ENCODE measurements at places on chromosomes 7 and 10. TPM values are rescaled to one million over a fixed set of nuclear protein-coding genes. Genes with fewer than 3 reads are reported as not detected.

DNA sequence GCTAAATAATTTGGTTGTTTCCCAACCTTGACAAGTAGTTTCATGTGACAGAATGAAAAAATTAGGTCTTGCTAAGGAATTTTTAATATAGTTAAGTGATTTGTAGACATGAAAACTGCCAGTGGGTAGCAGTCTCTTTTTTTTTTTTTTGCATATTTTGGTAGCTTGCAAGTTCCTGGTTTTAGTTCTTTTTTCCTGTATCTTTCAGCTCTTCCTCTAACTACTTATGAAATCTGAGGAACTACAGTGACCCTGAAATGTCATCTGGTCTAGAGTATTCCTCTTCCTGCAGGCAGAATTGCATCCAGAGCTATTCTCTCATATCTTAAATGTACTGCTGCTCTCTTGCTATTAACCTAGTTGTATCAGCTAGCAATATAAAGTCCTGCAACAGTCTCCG, 160.4 kb downstream of the HDAC9 start:
- DNase-seq, result no peak
- H3K27ac ChIP-seq, result no peak overlapping the region
- no peak overlapping the region for H3K4me3 ChIP-seq
- H3K27me3 ChIP-seq, result no peaks in the 10 kb centered on the region
- no peaks in the 10 kb centered on the region for H3K4me1 ChIP-seq

DNA sequence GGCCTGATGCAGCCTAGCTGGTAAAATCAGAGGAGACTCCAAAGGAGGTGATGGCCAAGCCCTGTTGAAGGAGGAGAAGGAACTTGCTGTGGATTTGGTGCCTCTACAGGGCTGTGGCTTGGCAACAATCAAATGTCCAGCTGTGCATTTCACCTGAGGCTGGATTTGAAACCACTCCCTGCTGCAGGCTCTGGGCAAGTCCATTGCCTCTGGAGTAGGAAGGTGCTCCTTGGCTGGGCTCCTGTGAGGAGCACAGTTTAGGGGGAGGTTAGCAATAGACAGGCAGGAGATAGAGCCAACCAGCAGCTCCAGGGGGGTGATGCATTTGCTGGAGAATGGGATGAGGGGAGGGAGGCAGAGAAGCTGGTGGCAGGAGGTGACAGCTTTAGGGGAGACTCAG, 26.5 kb downstream of the CDH23 start:
- H3K27ac ChIP-seq, result no peak overlapping the region
- no peak overlapping the region for H3K4me3 ChIP-seq
- no peak for DNase-seq
- no peaks in the 10 kb centered on the region for H3K36me3 ChIP-seq
- no peaks in the 10 kb centered on the region for H3K27me3 ChIP-seq
- no peaks in the 10 kb centered on the region for H3K4me1 ChIP-seq

DNA sequence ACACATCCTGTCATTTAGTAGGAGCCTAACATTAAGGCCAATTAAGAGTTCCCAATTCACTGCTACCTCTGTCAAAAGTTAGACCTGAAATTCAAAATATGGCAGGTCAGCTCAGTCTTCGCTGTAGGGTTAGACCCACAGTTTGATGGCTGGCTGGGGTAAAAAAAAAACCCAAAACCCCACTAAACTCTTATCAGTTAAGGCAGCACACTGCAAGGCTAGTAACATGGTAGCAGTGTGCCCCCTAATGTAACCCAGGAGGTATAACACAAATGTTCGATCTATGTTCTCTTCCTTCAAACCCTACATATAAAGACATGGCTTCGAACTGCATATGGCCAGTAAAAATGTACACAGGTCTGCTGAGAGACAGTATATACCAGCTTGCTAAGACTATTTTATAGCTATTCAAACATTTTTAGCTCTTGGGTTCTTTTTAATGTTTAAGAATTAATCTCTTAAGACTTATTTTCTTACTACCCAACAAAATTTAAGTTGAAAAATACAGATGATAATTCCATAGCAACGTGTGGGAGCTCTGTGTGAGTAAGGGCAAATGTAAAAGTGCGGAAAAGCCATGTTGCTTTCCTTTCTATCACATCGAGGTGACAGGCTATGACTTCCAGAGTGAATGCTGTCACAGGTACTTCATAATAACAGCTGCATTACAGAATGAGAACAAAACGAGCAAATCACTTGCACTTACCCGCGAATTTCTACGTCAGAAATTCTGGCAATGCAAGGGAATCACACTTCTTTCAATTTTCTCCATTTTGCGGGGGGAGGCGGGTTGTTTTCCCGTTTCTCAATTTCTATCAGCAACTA, 168.4 kb upstream of the IMMP2L start:
- H3K27me3 ChIP-seq, result no peaks in the 10 kb centered on the region
- H3K4me3 ChIP-seq, result no peak overlapping the region
- peak overlapping the region; percentile 31 for H3K27ac ChIP-seq

The OR2A42 gene
- not detected for total RNA-seq

DNA sequence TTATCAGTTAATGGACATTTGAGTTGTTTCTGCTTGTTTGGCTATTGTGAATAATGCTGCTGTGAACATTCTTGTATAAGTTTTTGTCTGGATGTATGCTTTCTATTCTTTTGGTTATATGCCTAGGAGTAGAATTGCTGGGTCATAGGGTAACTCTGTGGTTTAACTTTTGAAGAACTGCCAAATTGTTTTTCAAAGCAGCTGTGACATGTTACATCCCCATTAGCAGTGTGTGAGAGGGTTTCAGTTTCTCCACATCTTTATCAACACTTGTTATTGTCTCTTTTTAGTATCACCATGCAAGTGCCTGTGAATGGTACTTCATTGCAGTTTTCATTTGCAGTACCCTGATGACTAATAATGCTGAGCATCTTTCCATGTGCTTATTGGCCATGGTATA, 2.1 kb upstream of the NDUFB8 start:
- H3K27me3 ChIP-seq, result no peaks in the 10 kb centered on the region
- no peak overlapping the region for H3K4me3 ChIP-seq
- no peak overlapping the region for H3K27ac ChIP-seq

DNA sequence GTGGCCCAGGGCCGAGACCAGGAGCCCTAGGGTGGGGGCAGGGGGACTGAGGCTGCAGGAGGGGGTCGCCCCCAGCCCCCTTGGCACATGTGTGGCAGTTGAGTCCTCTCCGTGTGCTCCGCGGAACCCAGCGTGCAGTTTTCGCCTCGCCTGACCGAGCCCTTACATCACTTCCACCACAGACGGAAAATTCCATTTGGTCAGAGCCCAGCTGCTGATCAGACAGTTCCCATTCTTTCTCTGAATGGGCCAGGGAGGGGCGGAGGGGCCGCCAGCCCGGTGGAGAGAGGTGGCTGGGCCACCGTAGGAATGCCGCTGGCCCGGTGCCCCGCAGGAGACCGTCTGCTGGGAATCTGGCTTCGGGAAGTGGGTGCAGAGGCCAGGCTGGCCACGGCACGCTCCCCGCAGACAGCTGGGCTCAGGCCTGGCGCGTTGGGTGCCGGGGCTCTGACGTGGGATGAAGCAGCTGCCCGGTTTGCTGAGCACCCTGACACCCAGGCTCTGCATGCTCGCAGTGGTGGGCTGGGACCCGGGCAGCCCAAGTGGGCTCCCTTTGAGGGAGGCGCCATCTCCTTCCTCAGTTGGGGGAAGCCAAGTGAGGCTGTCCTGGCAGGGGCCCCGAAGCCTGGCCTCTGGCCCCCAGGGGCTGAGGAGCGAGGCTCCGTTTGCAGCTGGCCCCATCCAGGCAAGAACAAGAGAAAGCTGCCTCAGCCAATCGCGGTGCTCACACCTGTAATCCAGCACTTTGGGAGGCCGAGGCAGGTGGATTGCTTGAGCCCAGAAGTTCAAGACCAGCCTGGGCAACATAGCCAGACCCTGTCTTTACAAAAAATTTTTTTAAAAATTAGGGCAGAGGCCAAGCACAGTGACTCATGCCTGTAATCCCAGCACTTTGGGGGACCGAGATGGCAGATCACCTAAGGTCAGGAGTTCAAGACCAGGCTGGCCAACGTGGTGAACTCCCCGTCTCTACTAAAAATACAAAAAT, 9.9 kb downstream of the TTYH3 start:
- H3K36me3 ChIP-seq, result no peaks in the 10 kb centered on the region
- no peak overlapping the region for H3K27ac ChIP-seq
- no peak for DNase-seq
- no peak overlapping the region for H3K4me3 ChIP-seq
- no peaks in the 10 kb centered on the region for H3K4me1 ChIP-seq
- no peaks in the 10 kb centered on the region for H3K27me3 ChIP-seq

DNA sequence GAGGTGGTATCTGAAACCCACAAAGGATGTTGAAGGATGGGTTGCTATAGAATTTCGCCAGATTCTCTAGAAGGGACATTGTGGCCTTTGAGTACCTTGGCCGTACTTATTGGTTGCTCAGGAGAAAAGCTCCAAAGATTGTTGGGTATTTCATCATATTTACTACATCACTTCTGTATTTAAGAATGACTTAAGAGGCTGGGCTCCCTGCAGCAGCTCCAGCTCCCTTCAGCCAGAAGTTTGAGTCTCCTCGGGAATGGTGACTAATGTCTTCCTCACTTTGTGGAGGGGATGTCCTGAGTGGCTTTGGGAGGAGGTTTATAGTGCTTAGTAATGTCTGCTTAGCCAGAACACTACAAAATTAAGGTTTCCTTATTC, 18.1 kb downstream of the MINDY4 start:
- DNase-seq, result peak; percentile 68
- H3K36me3 ChIP-seq, result no peaks in the 10 kb centered on the region
- no peak overlapping the region for H3K27ac ChIP-seq
- H3K27me3 ChIP-seq, result no peaks in the 10 kb centered on the region

The ITPRID1 gene
- not detected for total RNA-seq

- H3K4me1 ChIP-seq, result no peaks in the 10 kb centered on the region
- no peak for DNase-seq
- no peaks in the 10 kb centered on the region for H3K36me3 ChIP-seq
These were observed 136.2 kb upstream of the ANKRD30A start for GRCh38 chr10:36989233-36989632.

The AS3MT gene
- total RNA-seq, result 1.7 TPM

GRCh38 chr7:29126804-29127203, 19.5 kb downstream of the CPVL start:
- H3K36me3 ChIP-seq, result no peaks in the 10 kb centered on the region
- peak; percentile 23 for DNase-seq
- no peak overlapping the region for H3K27ac ChIP-seq
- H3K27me3 ChIP-seq, result no peaks in the 10 kb centered on the region

The ATG9B gene
- total RNA-seq, result 1.2 TPM

- no peaks in the 10 kb centered on the region for H3K4me1 ChIP-seq
- DNase-seq, result no peak
- H3K4me3 ChIP-seq, result no peak overlapping the region
- H3K27me3 ChIP-seq, result no peaks in the 10 kb centered on the region
- H3K36me3 ChIP-seq, result no peaks in the 10 kb centered on the region
- H3K27ac ChIP-seq, result no peak overlapping the region
These were observed 47.3 kb upstream of the CPN1 start for GRCh38 chr10:100128951-100129350.

The AOAH gene
- not detected for total RNA-seq

The NAT16 gene
- total RNA-seq, result not detected

DNA sequence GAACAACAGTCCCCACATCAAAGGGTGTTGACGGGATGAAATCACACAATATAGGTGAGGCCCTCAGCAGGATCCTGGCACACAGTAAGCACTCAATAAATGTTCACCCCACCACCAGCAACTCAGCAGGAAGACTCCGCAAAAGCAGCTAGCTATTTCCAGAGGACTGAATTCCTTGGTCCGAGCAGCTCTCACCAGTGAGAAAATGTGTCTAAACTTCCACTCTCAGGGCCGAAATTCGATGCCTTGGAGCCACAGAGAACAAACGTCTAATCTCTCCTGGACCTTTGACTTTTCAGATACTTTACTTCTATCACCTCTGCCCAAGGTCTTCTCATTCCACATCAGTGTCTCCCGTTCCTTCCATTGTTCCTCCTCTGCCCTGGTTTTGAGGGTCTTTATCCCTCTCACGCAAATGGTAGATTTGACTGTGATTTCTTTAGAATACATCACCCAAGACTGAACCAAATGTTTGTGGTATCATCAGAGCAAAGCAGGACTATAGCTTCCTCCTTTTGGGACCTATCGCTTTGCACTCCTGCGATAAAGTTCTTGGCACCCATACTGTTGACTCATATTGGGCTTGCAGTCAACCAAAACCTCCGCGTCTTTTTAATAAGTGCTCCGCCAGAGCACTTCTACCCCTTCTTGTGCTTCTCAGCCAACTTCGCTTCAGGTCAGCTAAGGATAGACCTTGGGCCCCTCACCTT, 903 bp upstream of the NT5C2 start:
- peak overlapping the region; percentile 99 for H3K4me3 ChIP-seq
- no peaks in the 10 kb centered on the region for H3K27me3 ChIP-seq
- H3K36me3 ChIP-seq, result no peaks in the 10 kb centered on the region
- peak overlapping the region; percentile 54 for H3K27ac ChIP-seq
- peaks cover 38% of the 10 kb centered on the region for H3K4me1 ChIP-seq
- DNase-seq, result peak; percentile 81

- no peaks in the 10 kb centered on the region for H3K36me3 ChIP-seq
- H3K4me3 ChIP-seq, result no peak overlapping the region
- H3K27me3 ChIP-seq, result no peaks in the 10 kb centered on the region
- no peak for DNase-seq
- H3K4me1 ChIP-seq, result peaks cover 26% of the 10 kb centered on the region
- no peak overlapping the region for H3K27ac ChIP-seq
These were observed 8.0 kb downstream of the SUFU start for GRCh38 chr10:102511583-102512274.

The AGAP5 gene
- 18.2 TPM for total RNA-seq

The AKR1B15 gene
- total RNA-seq, result 0.29 TPM

The GRID2IP gene
- total RNA-seq, result not detected

The FOXI2 gene
- not detected for total RNA-seq

The ERVW-1 gene
- not detected for total RNA-seq

DNA sequence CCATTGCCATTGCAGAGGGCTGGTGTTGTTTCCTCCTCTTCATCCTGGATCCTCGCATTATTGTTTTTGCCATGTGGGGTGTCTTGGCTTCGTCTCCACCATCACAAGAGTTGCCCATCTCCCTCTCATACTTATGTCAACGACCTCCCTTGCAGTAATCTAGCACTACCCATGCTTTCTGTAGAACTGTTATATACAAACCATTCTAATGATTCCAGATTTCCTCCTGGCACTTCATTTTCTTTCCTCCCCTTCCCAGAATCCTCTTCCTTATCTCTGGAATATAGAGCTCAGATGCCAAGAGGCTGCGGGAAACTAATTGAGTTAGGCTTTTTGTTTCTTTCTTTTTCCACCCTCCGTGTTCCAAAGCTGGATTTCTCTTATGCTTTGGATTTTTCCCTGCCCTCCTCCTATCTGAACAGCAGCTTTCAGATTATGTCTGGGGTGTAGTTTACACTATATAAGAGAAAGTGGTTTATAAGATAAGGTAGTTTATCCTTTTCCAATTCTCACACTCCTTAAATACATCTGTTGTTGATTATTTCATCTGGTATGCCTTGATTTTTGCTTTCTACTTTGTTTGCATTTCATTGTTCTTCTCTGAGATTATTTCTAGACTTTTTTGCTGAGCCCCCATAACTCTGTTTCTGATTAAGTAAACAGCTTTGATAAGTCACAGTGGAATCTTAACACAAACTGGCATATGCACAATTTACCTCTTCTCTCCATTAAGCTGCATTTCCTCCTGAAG, 264.1 kb downstream of the BICC1 start:
- H3K4me1 ChIP-seq, result peaks cover 9% of the 10 kb centered on the region
- H3K36me3 ChIP-seq, result no peaks in the 10 kb centered on the region
- no peak for DNase-seq
- no peak overlapping the region for H3K4me3 ChIP-seq
- H3K27me3 ChIP-seq, result peaks cover 10% of the 10 kb centered on the region
- H3K27ac ChIP-seq, result no peak overlapping the region

The PODXL gene
- total RNA-seq, result 44.2 TPM

GRCh38 chr10:67695555-67695954, 440 bp downstream of the CTNNA3 start:
- no peaks in the 10 kb centered on the region for H3K4me1 ChIP-seq
- H3K4me3 ChIP-seq, result no peak overlapping the region
- no peaks in the 10 kb centered on the region for H3K36me3 ChIP-seq

All from PC-3 (cell line).